Kasumi-1 (cell line): ENCODE measurements at places on chromosomes 2 and 18.

DNA sequence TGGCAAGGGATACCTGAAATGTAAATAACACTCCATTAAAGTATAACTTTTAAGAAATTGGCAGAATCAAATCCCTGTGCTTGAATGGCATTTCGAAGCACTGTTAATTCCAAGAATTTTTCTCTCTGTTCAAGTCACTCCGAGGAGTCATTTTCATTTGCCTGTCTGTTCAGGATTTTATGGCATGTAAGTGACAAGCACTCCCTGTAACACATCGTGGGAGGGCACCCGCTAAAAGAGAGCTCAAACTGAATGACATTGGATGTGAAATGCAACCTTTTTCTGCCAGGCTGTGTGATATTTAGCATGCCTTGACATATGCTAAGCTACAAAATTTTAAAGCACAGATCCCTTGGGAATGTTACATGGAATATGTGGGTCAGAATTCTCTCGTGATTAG is 339.6 kb downstream of the LRRTM1 start:
- no peak for DNase-seq

- no peak for DNase-seq
Observed at GRCh38 chr2:85436836-85437487, 18.4 kb downstream of the SH2D6 start.

GRCh38 chr2:196481324-196481697 is 158.2 kb upstream of the CCDC150 start:
- no peak for DNase-seq

DNA sequence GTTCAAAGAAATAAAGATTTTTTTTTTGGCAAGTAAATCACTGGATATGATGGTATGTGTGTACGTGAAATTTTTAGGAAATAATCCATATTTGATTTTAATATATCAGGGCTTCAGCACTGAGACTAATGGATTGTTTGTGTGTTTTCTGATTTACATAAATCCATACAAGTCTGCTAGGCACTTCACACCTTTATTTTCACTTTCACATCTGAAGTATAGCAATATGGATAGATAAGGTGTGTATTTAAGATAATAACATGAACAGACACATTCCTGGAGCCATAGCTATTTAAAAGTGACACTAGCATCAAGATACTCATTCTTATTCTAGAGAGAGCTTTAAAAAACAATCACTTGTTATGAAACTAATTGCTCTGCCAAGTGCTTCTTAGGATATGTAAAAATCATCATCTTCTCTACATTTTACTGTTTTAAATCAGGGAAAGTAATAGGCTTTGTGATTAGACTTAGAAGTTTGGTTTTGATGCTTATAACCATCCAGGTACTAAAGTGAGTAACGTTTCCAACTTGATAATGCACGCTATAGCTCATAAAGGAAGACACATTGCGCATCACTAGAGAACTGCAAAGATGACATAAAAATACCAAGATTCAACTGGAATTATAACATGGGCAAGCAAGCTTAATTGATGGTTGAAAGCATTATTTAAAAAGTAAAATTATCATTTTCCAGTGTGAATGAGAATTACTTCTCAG is 208.9 kb downstream of the ZEB2 start:
- DNase-seq, result no peak
